ENCODE measurements at places on chromosomes 12 and 14.

- DNase-seq: no peak
Measured at GRCh38 chr12:7571257-7571656, 67.7 kb upstream of the CD163 start.

- DNase-seq: no peak
Measured at GRCh38 chr14:69629225-69630127, 18.1 kb downstream of the SUSD6 start.

DNA sequence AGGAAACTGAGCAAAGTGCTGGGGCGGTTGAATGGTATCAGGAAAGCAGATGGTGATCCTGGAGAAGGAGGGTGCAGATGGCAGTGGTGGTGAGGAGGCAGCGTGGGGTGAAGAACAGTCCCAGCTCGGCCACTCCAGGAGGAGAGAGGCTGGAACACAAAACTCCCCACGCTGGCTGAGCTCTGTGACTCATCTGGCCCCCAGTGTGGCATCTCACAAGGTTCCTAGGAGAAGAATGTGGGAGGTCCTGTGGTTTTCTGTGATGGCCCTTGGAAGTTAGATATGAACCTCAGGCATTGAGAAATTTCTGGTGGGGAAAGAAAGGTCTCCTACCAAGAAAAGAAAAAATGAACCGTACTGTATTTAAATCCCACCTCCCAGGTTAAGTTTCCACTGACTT, 8.0 kb upstream of the NRXN3 start:
- no peak for DNase-seq

- no peak for DNase-seq
Measured at GRCh38 chr12:133081159-133081780, 547 bp downstream of the ZNF140 start.

GRCh38 chr14:51593397-51593796, 58.3 kb upstream of the FRMD6 start:
- no peak for DNase-seq

- no peak for DNase-seq
Measured at GRCh38 chr14:62557416-62557815, 487.8 kb downstream of the KCNH5 start.

- no peak for DNase-seq
Measured at GRCh38 chr12:25715102-25715501, 162.0 kb upstream of the LMNTD1 start.

- no peak for DNase-seq
Measured at GRCh38 chr14:74765721-74766120, 2.6 kb downstream of the YLPM1 start.

GRCh38 chr14:59358102-59358501, 107.1 kb downstream of the GPR135 start:
- DNase-seq: no peak

DNA sequence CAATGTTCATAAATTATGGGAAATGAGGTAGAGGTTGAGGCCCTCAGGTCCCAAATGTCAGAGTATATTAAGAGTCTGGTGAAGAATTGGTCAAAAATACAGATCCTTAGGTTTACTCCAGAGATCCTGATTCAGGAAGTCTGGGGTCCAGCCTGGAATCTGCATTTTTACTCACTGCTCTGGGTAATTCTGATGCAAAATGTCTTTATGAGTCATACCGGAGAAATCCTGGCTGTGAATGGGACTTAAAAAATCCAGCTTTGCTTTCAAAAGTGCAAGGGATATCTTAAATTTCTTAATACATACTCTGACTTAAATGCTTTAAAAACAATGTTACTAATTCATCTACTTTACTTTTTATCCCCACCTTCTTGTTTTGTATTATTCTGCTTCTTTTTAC, 74.5 kb downstream of the FERMT2 start:
- no peak for DNase-seq

- no peak for DNase-seq
Measured at GRCh38 chr12:112007945-112008344, 5.0 kb downstream of the TMEM116 start.

- DNase-seq: no peak
Measured at GRCh38 chr12:116366456-116366776, 88.9 kb upstream of the MED13L start.

DNA sequence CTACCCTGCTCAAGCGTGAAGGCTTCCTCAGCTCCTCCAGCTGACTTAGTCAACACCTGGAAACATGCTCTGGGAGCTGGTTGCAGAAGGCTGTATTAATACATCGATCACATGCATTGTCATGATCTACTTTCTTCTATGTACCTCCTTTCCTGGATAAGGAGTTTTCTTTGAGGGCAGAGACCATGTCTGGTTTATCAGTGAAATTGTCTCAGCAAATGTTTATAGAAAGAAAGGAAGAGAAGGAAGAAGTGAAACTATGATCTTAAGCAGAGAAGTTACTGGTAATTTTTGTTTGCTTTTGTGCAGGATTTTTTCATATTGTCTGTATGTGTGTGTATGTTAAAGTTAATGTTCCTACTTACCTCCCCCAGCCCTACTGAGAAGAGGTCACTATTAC, 4.5 kb downstream of the DYRK4 start:
- no peak for DNase-seq

- no peak for DNase-seq
Measured at GRCh38 chr14:33369972-33370371, 431.3 kb downstream of the NPAS3 start.

DNA sequence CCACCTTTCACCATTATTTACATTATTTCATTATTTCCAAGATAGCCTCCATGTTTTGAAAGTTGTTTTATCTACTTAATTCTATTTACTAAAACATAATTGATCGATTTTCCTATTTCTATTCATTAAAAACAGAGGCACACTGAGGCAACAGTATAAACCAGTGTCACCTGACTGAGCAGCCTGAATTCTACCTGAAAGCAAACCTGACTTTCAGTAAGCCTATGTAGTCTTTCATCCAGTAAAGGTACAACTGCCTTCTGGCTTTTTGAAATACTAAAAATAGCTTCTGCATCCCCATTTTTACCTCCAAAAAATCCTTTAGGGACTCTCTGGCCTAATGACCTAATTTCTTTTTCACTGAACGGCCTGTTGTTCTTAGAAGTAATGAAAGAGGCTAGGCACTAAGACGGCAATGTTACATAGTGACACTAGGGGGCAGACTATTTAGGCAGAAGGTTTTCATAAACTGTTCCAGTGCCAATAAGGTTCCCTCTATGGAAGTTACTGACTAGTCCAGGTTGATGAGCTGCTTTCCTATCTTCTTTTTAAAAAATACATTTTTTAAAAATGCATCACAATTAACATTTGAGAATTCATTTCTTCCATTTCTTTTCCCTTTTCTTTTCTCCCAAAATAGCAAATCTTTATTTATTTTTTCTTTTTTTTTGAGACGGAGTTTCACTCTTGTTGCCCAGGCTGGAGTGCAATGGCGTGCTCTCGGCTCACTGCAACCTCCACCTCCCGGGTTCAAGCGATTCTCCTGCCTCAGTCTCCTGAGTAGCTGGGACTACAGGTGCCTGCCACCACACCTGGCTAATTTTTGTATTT, 17.5 kb downstream of the ANAPC5 start:
- DNase-seq: no peak

GRCh38 chr12:108642899-108643654, 9.4 kb upstream of the SELPLG start:
- DNase-seq: no peak

DNA sequence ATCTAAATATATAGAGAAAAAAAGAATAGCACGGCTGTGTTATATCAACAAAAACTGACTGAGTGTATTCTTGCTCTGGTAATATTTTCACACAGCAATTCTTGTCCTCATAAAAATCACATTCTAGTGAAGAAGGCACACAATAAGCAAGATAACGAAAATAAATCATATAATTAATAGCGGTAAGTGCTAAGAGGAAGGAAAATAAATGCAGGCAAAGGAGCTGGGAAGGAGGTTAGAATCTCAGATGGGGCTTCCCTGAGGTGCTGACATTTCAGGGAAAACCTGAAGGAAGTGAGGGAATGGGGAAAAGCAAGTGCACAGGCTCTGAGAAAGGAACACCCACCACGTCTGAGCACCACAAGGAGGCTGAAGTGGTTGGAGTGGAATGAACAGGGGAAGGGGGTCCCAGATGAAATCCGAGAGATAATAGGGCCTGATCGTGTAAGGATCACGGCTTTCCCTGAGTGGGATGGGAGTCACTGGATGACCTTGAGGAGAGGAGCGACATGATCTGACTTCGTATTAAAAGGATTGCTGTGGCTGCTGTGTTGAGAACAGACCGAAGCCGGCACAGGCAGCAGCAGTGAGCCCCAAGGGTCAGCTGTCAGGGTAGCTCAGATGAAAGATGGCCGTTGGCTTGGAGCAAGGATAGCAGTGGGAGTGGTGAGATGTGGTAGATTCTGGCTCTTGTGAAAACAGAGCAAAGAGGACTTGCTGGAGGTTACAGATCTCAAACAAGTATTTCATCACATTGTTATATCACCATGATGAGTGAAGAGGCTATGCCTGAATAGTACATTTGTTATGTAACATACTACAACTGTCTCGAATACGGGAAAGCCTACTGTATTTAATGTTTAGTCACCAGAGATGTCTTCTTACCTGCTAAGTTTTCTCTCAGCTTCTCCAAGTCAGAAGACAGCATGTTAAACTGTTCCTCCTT, 67.1 kb upstream of the VPS33A start:
- DNase-seq: no peak

DNA sequence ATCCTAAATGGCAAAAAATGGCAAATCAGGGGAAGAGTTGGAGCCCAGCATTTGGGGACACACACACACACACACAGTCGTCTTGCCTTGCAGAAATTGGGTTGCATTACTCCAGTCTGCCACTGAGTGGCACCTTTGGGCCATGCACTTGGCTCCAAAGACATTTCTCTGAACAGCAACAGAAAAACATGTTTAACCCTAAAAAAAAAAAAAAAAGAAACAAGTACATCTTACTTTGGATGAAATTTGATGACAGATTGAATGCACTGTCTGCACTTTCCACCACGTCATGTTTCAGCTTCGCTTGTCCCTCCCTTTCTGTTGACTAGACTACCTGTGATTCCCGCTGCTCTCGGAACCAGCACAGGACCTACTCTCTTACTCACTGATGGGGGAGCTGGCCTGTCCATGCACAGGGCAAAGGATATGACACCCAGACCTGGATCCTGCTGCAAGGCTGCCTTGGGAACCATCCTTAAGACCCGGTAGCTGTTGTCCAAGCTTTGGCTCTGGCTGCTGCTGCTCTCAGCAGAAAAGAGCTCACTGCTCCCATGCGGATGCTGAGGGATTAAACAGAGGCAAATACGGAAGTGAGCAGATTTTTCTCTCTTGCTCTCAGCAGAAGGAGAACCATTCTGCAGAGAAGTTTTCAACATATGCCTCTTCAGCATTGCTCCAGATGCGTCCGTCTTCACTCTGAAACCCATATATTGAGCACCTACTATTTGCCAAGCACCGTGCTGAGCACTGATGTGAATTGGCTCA, 376.8 kb downstream of the DPF3 start:
- peak; percentile 43 for DNase-seq

- no peak for DNase-seq
Measured at GRCh38 chr12:4312251-4312650, 8.8 kb upstream of the TIGAR start.

- no peak for DNase-seq
Measured at GRCh38 chr12:66232263-66232662, 43.2 kb downstream of the IRAK3 start.

- DNase-seq: peak; percentile 51
Measured at GRCh38 chr14:102805371-102805891, 28.2 kb downstream of the TRAF3 start.

- no peak for DNase-seq
Measured at GRCh38 chr12:19671695-19672094, 232.4 kb downstream of the AEBP2 start.

DNA sequence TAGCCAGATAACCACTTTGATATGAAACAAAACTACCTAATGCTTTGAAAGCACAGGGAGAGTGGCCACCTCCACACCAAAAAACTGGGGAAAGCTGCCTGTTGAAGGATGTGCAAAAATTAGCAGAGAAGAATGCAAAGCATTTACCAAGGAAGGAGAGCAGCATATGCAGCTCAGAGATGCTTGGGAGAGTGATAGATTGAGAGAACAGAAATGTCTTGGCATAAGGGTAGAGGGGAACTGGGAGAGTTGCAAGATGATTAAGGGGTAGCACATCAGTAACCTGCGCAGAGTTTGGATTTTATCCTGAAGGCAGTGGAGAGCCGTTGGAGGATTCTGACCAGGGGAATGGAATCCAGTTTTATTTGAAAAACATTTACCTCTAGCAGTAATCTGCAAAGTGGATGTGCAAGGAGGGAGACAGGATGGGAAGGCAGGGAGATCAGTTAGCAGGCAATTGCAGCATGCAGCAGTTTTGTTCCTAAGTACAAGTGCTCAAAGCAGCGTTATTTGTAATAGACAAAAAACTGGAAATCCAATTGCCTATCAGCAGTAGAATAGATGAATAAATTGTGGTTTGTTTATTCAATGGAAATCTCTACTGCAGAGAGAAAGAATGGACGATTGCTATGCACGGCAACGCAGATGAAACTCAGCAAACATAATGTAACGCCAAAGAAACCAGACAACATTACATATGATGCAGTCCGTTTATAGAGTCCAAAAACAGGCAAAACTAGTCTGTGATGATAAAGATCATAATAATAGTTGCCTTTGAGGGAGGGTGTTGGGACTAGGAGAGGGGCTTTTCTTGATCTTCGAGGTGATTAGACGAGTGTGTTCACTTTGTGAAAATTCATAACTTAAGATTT, 81.5 kb downstream of the BHLHE41 start:
- DNase-seq: no peak

DNA sequence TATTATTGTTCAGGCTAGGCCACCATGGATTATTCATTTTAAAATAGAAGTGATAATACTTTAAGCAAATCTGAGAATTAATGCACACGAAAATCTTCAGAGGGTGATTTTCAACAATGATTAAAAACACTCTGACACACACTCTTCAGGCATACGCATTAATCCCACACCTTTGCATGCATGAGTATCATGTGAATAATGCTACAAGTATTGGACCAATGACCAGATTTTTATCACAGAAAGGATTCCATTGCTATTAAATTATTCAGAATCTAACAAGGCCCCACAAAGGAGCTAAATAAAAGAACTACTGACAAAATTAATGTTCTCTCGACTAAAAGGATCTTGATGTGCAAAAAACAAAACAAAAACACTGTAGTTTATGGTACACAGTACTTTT, 11.1 kb downstream of the EPS8 start:
- DNase-seq: no peak

Measured in stimulated activated CD4-positive, alpha-beta T cell treated with anti-CD3 and anti-CD28 coated beads, Interleukin-4, amount 100 ng/mL, for 48 hours (primary cell).